ENCODE measurements at places on chromosomes 7 and 10.

GRCh38 chr10:75967491-75967890 is 536.1 kb downstream of the LRMDA start:
- no peak for DNase-seq

DNA sequence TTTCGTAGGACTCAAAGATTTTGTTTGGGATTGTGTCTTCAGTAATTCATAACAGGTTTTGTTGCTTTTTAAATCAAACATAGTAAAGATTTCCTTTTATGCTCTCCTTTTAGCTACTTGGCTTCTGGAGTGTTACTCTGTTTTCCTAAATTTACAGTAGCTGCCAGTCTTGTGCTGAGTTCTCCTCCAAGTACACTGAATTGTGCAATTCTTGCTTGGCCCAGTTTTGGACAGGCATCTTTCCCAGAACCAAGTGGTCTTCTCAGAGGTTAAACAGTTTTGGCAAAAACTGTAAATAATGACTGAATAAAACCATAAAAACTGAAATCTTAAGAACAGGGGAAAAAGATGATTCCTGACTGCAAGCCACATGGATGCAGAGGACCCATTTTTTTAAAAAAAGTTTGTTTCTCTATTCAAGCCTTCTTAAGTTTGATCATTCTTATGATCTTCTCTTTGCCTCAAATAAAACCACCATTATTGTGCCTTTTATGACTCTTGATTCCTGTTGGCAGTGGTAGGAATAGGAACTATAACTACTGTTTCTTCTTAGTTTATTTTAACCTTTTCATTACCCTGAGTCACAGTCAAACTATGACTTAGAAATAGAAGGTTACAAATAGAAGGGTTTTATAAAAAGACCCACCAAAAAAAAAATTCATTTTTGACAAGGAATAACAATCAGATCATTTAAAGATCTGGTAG is 88.0 kb downstream of the MDFIC start:
- DNase-seq: no peak

- no peak for DNase-seq
Measured at GRCh38 chr10:102436312-102436711, 3.9 kb upstream of the CUEDC2 start.

DNA sequence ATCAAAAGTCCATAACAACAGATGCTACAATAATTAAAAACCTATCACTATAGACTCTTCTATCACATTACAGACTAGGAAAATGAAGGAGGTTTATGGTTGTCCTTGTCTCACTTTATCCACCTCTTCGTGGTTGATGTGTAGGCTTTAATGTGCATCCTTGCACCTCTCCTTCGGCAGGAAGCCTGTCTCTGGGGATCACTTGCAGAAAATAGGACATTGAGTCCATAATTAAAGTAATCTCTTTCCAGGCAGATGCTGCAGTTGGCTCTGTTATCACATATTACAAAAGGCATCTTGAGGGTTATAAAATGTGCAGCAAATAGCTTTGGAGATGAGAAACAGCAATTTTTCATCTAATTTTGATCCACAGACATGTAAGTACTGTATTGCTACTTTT is 168.4 kb downstream of the RELN start:
- no peak for DNase-seq

DNA sequence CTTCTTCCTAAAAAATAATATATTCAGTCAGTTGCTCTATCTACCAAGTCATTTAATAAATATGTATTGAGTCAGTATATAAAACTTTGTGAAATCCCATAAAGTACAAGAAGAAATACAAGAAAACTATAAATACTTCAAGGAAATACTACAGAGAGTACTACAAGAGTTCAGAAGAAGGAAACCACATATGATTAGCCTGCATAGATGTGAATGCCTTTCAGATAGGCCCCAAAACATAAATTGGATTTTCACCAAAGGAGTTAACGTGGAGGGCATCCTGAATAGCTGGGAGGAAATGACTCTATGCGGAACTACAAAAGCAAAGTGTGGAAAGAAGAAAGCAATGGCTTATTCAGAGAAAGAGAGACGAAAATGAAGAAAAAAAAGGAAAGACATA is 120.1 kb downstream of the LRRN3 start:
- DNase-seq: no peak

DNA sequence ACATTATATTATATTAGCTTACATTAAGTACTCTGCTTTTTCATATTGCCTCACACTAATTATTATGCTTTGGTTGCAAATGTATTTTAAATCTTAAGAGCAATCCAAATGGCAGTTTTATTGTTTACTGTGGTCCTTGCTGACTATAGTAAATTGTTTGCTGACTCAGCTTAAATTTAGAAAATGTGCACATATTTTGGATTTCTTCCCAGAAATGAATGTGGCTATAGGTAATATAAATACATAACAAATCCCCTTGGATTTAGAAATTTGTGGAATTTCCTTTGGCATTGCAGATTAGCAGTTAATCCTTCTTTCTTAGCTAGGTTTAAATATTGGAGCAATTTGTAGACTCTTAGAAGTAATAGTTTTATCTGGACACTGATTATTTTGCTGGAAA is 565.8 kb downstream of the NRG3 start:
- no peak for DNase-seq

- no peak for DNase-seq
Measured at GRCh38 chr7:156456503-156457115, 184.0 kb upstream of the RNF32 start.
